ENCODE measurements at places on chromosomes 3 and 15.
A peak's percentile ranks its signal among the peaks of the same experiment; 100 is the strongest.

DNA sequence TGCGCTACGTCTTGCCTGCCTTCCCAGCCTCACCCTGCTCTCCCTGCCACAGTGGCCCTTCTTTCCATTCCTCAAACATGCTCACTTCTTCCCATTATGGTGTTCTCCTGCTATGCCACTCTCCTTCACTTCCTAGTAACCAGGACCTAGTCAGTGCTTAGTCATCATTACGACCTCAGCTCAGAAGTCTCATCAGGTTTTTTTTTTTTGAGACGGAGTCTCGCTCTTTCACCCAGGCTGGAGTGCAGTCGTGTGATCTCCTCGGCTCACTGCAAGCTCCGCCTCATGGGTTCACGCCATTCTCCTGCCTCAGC lies 149.5 kb downstream of the GREM1 start:
- no peak for DNase-seq

GRCh38 chr3:55607844-55608243 lies 120.7 kb upstream of the WNT5A start:
- DNase-seq: no peak

- DNase-seq: no peak
Observed at GRCh38 chr15:77795446-77795845, 162.7 kb upstream of the LINGO1 start.

GRCh38 chr3:127651516-127652172 lies 21.1 kb upstream of the ABTB1 start:
- DNase-seq: no peak

- no peak for DNase-seq
Observed at GRCh38 chr3:37627951-37628620, 233.6 kb upstream of the CTDSPL start.

DNA sequence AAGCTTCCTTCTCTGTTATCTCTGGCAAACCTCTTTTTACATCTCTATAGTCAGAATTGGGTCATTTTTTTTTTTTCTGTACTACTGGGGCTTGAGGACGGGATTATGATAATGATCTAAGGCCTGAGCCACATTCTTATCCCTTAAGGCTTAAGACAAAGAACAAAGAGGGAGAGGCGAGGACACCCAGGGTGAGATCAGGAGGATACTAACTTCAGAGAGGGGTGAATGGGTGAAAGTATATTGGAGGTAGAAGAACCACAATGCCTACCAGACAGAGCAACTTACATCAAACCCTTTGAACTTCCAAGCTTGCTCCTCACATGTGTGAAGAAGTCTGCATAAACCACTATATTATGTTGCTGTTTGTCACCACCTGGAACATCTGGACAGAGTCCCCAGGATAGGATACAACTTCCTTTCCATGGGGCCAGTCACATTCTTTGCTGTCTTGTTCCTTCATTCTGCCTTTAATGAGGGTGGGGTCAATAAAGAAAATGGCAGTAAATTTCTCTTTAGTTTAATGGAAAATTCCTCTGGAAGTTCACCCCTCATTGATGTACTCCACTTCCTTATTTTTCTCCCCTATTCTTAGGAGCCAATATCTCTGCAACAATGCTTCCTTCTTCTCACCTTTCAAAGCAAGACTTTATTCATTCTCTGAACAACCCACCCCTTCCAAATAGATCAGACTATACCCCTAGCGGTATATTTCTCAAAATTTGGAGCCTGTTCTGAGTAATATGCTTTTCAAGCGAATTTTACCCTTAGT lies 9.1 kb upstream of the PDCD6IP start:
- no peak for DNase-seq

DNA sequence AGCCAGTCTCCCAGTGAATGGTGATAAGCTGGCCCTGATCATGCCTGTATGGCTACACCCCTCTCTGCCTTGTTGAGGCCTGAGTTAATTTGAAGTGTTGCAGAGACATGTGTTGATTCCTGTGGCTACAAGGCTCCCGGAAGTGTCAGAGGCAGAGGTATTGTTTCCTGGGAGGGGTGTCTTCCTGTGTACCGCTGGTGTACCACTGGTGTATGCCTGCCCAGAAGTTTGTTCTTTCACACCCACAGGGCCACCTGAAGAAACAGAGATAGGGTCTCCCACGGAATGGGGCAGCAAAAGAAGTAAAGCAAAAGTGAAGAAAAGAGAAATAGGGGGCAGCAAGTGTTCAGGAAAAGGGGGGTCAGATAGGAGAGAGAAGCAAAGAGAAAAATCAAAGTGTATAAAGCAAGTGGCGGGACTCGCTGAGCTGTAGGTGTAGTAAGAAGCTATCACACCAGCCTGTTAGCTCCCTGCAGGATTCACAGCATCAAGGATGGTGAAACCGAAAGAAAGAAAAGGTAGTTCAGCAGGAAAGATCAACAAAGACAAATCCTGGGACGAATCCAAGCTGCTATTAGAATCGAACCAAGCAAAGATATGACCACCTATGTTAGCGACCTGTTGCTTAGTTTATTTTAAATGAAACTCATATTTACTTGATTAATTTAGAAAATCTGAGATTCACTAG lies 36.6 kb upstream of the CD47 start:
- DNase-seq: peak; percentile 41

GRCh38 chr15:65856821-65857455 lies 12.4 kb upstream of the RAB11A start:
- DNase-seq: peak; percentile 56

DNA sequence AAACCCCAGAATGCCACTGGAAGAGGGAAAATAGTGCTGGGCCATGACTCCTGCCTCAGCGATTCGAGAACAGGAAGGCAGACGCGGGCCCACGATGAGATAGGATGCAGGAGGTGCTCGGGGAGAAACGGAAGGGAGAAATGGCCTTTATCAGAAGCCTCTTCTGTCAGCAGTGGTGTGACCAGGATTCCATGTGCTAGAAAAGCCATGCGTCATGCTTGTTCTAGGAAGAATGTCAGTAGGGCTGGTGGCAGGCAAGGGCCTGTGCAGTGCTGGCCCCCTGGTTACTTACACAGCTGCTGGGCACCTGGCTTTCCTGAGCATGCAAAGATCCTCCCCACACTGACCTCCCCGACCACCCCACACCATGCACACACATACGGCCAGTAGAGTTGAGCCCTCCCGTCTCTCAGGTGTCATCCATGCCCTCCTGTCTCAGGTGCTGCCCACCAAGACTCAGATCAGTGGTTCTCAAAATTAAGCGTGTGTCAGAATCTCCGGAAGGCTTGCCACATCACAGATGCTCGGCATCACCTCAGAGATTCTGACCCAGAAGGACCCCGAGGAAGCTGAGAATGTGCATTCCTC lies 106.7 kb downstream of the ADAMTS17 start:
- no peak for DNase-seq

GRCh38 chr3:159964166-159964973 lies 24.3 kb upstream of the IL12A start:
- DNase-seq: no peak

DNA sequence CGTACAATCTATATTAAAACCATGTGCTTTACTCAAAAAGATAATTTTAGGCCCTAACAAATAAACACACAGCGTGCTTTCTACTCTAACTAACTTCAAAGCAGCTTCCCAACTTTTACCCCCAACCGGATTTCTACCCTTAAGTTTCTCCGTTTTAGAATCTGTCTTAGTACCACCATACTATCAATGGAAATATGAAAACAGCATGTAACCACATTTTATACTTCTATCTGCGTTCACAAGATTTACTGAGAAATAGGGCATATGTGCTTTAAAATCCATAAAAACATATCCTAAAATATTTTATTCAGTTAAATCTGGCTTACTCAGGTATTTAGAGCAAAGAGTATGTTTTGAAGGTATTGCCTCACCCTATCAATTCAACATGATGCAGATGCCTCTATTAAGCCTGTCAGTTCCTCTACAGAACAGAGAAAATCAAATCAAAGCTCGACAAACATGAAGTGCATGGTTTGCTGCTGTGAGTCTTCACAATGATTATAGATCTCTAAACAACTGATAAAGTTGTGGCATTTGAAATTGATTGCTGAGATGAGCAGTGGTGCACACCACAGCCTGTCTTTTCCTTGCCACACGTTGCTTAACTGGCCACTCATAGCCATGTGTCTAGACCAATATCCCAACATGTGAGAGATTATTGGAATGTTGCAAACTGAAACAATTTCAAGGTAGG lies 44.5 kb upstream of the ZPLD1 start:
- DNase-seq: no peak
